ENCODE measurements at places on chromosomes 2 and 18.

DNA sequence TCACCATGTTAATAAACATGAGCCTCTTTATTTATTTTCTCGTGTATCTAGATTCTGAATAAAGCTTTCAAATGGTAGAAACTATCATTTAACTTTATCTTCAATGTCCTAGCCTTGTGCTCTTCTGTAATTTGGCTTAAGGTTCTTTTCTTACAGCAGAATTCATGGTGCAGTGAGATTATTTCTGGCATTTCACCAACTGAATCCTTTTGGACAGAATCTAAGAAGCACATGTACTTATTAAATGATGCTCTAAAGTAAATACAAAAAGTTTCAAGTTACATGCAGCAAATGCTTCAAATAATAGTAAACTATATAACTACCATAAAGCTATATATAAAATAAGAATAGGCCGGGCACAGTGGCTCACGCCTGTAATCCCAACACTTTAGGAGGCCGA lies 65.9 kb downstream of the AP1S3 start:
- no peak for DNase-seq

DNA sequence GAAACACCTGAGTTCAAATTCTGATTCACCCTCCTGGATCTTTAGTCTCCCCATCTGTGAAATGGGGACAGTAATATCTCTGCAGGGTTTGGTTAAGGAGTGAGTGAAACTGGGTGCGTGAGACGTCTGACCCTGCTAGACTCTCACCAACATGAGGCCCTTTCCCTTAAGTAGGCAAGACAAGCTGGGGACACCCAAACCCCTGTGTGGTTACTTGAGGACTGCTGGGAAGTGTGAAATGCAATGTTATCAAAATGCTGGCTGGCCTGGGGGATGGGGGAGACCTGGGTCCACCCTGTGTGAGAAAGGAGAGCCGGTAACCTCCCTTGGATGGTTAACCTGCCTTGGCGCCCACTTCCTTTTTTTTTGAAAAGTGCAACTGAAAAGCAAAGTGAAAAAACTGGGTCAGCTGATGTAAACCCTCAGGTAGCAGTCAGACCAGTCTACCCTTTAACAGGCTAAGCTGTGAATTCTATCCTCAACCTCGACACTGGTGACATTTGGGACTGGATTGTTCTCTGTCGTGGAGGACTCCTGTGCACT lies 82.3 kb downstream of the INPP5D start:
- no peak for DNase-seq

DNA sequence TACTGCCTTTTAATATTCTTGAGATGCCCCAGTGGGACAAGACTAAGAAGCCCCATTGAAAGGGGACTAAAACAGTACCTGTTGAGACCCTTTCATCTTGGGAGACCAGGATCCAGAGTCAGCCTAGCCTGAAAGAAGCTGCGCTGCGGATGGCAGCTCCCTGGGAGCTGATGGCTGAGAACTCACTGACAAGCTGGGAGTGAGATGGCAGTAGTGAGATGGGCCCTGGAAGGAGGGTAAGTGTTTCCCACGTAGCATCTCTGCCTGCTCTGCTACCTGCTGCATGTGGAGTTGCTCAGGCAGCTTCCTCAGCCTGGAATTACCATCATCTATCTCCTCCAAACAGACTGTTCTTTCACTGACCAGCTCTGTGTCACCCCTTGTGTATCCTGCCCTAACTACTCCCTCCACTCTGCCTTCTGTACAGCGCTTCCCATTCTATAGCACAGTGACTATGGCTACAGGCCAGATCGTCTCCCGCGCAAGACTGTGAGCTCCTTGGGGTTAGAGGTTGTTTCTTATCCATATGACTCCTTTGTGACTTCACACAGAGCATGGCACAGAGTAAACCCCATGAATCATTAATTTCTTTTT lies 330.4 kb downstream of the NBAS start:
- no peak for DNase-seq

DNA sequence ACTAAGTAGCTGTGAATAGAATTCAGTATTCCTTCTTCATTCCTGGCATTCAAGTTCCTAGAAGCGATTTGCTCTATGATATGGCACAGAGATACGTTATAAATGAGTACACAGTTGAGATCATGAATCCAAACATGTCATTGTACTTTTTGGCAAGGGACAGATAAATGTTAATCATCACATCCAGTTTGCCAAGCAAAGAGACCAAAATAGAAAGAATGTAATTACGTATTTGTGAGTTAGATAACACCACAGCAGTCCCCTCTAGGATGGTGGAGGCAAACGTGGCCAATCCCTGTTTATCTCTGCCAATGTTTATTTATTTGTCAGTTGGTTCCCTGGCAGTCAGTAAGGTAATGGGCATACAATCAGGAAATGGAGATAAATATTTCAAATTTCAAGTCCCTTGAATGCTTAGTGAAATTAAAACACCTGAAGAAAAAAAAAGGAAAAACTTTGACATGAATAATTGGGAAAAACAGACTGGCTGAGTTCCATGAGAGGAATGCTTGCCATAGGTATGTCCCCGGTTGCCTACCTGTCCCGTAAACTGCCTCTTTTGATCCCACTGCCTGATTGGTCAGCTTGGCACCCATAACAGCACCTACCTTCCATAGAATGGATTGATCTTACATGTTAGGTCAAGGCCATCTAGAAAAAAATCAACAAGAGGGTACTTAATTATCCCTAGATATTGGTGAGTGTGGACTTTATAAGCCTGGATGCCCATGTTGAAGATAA lies 451.1 kb upstream of the NETO1 start:
- DNase-seq, result no peak

GRCh38 chr2:214630402-214631045 lies 179.0 kb downstream of the BARD1 start:
- no peak for DNase-seq

DNA sequence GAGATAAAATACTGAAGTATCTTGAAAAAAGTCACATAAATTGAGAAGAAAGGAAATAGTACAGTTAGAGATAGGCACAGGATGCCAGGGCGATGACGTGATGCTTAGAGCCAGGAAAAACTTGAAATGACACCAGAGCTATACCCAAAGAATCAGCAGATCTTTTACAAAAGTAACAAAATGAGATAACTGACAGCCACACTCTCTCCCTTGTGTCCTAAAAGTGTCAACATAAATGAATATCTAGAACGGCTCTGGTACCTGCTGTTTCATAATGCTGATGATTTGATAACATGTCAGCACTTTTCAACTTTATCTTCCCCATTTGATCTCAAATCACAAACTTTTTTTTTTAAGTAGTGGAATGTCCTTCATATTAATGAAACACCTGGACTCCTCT lies 45.6 kb upstream of the ZC3H15 start:
- DNase-seq, result no peak

DNA sequence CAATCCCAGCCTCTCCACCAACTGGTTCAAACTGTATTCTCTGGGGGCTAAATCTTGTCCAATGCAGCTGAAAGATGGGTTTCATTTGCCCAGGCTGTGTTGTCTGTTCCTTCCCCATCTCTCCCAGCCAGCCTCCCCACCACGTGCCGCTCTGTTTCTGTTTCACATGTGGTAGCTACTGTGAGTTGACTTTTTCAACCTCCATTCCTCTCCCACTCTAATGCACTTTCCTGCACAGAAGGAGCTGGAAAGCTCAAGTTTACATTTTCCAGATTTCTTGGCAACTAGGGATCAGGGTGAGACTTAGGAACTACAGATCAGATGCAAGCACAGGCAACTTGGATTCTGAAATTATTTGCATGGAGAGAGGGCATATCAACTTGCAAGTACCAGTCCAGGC lies 19.0 kb upstream of the NPAS2 start:
- no peak for DNase-seq

DNA sequence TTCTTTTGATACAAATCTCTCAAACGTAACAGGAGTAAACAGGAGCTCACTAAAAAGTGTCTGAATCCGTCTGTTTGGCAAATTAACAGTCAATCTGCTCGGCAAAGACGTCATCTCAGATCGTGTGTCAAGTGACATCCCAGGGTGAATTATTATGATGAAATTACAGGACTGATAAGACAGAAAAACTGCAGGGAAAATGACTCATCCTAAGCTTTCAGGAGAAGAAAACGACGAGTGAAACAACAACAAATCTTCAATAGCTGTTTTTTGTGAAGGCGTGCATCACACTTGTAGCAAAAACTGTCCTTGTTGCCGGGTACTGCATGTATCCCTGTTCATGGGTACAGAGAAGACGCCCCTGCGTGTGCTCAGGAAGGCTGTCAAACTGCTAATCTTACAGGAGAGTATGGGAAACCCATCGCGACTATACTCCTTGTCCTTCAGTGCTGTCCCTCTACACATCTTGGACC lies 24.9 kb downstream of the EPB41L3 start:
- no peak for DNase-seq

GRCh38 chr18:57930476-57930875 lies 113.5 kb upstream of the NEDD4L start:
- DNase-seq, result no peak

DNA sequence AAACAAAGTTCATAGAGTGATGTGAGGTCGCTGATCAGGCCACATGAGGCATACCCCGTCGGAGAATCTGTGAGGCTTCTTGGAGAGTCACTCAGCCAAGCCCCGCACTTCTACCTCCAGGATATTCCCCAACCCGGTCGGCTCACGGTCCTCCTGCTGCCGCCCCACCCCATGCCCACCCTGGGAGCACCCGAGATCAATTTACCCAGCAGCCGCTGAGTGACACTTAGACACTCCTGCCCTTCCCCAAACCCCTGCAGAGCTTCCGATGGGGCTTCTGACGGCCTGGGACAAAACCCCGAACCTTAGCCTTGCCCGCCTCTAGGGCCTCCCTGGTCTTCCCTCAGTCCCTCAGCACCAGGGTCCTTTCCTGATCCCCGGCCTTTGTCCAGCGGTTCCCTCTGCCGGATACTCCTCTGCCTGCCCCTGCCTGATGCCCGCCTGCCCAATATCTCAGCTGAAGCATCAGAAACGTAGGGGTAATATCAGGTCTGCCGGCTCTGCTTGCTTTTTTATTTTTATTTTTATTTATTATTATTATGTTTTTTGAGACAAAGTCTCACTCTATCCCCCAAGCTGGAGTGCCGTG lies 18.9 kb upstream of the OTOS start:
- DNase-seq, result no peak

GRCh38 chr2:201786471-201786870 lies 5.7 kb upstream of the ALS2 start:
- DNase-seq, result no peak

GRCh38 chr2:49309461-49309860 lies 155.1 kb upstream of the FSHR start:
- no peak for DNase-seq

- no peak for DNase-seq
Measured at GRCh38 chr2:205714058-205714776, 31.9 kb downstream of the NRP2 start.

- no peak for DNase-seq
Measured at GRCh38 chr2:105744091-105744908, 412 bp upstream of the NCK2 start.

- DNase-seq, result no peak
Measured at GRCh38 chr2:23291239-23291638, 93.7 kb upstream of the KLHL29 start.

DNA sequence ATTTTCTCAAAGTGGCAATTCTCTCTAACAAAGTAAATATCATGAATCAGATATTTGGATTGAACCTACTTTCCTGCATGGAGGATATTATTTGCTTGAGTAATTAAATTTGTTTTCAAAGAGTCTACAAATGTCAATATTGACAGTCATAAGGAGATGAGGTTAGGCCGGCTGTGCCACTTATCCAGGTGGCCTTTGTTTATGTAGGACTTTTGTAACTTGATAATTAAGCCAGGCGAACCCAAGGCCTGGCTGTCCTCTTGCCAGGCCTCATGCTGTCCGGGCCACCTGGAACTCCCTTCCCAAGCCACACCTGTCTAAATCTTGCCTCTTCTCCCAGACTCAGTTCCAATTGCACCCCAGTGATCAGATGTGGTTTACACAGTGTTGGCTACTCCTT lies 255.2 kb downstream of the ACKR3 start:
- no peak for DNase-seq

GRCh38 chr18:25935356-25935755 lies 155.1 kb downstream of the SS18 start:
- no peak for DNase-seq

GRCh38 chr18:75142677-75143076 lies 66.3 kb downstream of the PTGR3 start:
- DNase-seq, result no peak

GRCh38 chr2:86218124-86218523 lies 18.9 kb downstream of the MRPL35 start:
- no peak for DNase-seq

GRCh38 chr18:3255611-3256165 lies 6.2 kb upstream of the MYL12B start:
- no peak for DNase-seq

DNA sequence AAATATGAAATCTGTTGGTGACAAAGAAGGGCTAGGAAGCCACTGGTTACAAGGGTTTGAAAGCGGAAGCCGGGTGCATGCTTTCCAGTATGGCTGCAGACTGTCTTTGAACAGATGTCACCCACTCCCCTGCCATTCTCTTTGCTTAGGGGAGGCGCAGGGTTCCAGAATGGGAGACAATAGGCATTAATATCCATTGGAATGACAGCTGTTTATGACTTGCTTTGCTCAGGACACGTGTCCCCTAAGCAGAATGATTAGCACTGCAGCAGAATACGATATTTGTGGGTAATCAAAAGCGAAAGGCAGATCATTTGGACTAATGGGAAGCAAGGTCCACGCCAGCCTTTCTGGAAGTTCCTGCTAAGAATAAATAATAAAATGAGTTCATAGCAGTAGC lies 25.8 kb upstream of the NRP2 start:
- no peak for DNase-seq

DNA sequence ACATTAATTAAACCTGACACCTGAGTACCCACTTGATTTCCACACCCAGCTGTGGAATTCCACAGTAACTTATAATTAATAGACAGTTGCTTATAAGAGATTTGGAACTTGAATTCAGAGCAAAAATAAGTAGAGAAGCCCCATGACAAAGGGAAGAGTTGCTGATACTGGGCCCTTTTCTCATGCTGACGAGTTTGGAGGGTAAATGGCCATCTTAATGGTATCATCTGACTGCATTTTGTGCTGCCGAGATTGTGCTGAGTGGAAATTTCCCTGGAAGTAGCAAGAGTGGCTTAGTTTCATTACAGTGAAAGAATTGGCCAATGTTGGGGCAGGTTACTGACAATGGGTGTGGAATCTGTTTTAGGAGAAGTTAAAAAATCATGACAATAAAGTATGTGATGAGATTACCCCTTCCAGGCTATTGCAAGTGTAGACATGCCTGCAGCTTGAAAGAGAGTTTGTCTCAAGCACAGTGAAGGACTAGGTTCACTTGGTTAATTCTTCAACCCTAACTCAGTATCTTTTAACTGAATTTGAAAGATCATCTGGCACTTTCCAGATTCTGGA lies 49.9 kb downstream of the VSNL1 start:
- no peak for DNase-seq

DNA sequence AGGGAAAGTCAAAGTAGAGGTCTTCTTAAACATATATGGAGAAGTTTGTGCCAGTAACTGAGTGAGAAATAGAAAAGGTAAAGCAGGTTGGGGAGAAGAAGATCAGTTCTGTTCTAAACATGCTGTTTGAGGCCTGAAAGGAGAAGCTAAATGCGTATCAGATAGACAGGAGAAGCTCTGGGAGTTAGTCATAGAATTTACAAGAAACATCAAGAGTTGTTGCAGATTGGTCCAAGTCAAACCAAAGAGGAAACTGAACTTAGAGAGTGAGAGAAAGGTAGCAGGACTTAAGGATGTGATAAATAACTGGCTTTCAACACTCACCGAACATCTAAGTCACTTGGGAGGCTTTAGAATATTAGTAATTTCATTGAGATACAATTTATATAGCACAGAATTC lies 29.2 kb upstream of the CERS6 start:
- no peak for DNase-seq
